Activated CD4-positive, alpha-beta T cell treated with anti-CD3 and anti-CD28 coated beads, Interleukin-2, amount 10 ng/mL, durations not matched to agents 7 days and 5 days (primary cell): ENCODE measurements at places on chromosomes 16 and 17. TPM values are rescaled to one million over a fixed set of nuclear protein-coding genes. Genes with fewer than 3 reads are reported as not detected.

Gene PLCD3
- 3.0 TPM for total RNA-seq

Gene KRT40
- total RNA-seq = not detected

Gene AIPL1
- total RNA-seq = not detected

- H3K4me3 ChIP-seq = no peak overlapping the region
- H3K4me1 ChIP-seq = no peaks in the 10 kb centered on the region
These were observed 201.0 kb upstream of the NLRP1 start for GRCh38 chr17:5785338-5785737.

- peaks cover 58% of the 10 kb centered on the region for H3K4me1 ChIP-seq
- peaks cover 46% of the 10 kb centered on the region for H3K36me3 ChIP-seq
- peak overlapping the region; percentile 99 for H3K27ac ChIP-seq
- peak; percentile 15 for DNase-seq
- peak overlapping the region; percentile 90 for H3K4me3 ChIP-seq
These were observed 947 bp downstream of the DDX42 start for GRCh38 chr17:63774969-63775265.

- DNase-seq = peak; percentile 60
- H3K27me3 ChIP-seq = peaks cover 43% of the 10 kb centered on the region
- peaks cover 25% of the 10 kb centered on the region for H3K4me1 ChIP-seq
- H3K36me3 ChIP-seq = no peaks in the 10 kb centered on the region
These were observed 6.1 kb downstream of the MT1H start for GRCh38 chr16:56675685-56676210.

GRCh38 chr17:65559461-65559803, 2.0 kb downstream of the AXIN2 start:
- no peak for DNase-seq
- no peak overlapping the region for H3K4me3 ChIP-seq
- H3K27me3 ChIP-seq = peaks cover 13% of the 10 kb centered on the region
- peak overlapping the region; percentile 84 for H3K27ac ChIP-seq
- peaks cover 28% of the 10 kb centered on the region for H3K4me1 ChIP-seq

GRCh38 chr16:12461201-12461600, 342.5 kb downstream of the CPPED1 start:
- no peak for DNase-seq
- no peaks in the 10 kb centered on the region for H3K27me3 ChIP-seq

DNA sequence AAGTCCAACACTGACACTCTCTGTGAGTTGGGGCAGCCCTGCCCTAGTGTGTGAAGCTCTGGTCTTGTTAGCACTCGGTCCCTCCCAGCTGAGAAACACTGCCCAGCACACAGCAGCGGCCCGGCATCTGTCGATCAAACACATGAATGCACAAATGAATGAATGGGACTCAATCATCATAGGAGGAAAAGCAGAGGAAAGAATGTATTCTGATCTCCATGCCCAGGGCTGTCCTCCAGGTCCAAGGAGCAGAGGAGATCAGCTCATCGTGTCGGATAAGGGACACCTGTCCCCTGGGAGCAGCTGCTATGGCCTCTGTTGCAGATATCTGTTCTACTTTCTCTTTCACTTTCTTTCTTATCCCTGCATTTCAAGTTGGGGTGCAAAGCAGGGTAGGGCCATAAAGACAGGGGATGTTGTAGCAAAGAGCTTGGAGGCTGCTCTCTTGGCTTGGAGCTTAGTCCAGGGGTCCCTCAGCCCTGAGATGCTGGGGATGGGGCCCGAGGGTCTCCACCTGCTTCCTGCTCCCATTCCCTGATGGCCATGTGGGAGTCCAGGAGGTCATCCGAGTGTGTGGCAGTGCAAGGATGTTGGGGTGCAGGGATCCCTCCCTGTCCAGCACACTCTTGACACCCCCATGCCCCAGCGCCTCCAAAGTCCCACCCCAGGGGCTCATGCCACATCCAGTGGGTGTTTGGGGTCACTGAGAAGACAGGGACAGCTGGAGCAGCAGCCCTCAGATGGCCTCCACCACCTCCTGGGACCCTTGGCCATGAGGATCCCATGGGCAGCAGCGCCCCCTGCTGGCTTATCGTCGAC, 88.2 kb downstream of the IRF8 start:
- peak overlapping the region; percentile 57 for H3K27ac ChIP-seq
- H3K27me3 ChIP-seq = no peaks in the 10 kb centered on the region
- peak; percentile 27 for DNase-seq
- H3K36me3 ChIP-seq = no peaks in the 10 kb centered on the region

DNA sequence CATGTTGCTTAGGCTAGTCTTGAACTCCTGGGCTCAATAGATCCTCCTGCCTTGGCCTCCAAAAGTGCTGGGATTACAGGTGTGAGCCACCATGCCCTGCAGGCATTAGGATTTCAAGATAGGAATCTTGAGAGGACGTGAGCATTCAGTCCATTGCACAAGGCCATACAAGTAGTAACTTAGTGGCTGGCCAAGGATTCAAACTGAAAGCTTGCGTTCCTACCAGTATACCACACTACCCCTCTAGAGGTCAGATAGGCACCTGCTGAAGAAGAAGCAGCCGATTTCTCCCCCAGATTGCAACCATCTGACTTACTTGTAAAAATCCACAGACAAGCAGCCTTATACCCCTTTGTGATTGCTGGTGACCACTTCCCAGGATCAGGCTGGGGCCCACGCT, 80.9 kb downstream of the CACNG3 start:
- no peaks in the 10 kb centered on the region for H3K4me1 ChIP-seq
- no peaks in the 10 kb centered on the region for H3K36me3 ChIP-seq
- no peak for DNase-seq
- no peak overlapping the region for H3K27ac ChIP-seq
- H3K27me3 ChIP-seq = peaks cover 2% of the 10 kb centered on the region
- H3K4me3 ChIP-seq = no peak overlapping the region

DNA sequence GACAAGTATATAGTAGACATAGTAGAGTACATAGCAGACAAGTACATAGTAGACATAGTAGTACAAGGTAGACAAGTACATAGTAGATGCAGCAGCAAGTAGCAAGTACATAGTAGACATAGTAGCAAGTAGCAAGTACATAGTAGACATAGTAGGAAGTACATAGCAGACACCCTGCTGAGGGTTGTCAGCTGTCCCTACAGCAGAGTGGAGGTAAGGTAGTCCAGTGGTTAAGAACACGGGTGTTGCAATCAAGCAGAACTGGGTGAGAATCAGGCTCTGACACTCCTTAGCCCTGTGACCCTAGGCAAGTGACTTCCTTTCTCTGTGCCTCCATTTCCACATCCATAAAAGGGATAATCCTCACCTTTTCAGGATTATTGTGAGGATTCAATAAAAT, 94.7 kb downstream of the NOG start:
- H3K27ac ChIP-seq = no peak overlapping the region
- H3K27me3 ChIP-seq = peaks cover 39% of the 10 kb centered on the region
- H3K4me1 ChIP-seq = peaks cover 2% of the 10 kb centered on the region
- H3K4me3 ChIP-seq = no peak overlapping the region
- DNase-seq = no peak
- H3K36me3 ChIP-seq = no peaks in the 10 kb centered on the region
